ENCODE measurements at places on chromosomes 5 and 9.

DNA sequence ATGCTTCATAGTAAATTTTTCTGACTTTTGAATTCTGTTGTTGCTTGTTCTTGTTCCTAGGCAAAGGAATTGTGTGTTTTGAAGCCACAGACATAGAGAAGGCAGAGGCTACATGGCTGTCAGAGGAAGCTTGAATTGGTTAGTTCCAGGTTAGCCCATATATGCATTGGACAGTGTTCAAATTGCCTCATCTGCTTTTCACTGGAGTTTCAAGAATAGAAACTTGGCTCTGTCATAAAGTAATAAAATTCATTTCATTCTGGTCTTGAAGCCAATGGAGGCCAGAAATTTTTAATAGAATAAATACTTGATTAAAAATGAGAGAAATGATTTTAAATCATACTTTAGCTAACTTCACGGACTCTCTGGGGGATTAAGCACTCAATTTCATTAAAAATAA lies 178.0 kb downstream of the YIPF5 start:
- no peak for DNase-seq

- no peak for DNase-seq
Measured at GRCh38 chr9:2966565-2967300, 122.8 kb upstream of the PUM3 start.

DNA sequence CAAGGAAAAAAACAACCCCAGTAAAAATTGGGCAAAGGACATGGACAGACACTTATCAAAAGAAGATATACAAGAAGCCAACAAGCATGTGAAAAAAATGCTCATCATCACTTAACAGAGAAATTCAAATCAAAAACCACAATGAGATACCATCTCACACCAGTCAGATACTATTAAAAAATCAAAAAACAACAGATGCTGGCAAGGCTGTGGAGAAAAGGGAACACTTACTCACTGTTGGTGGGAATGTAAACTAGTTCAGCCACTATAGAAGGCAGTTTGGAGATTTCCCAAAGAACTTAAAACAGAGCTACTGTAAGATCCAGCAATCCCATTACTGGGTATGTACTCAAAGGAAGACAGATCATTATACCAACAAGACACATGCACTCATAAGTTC lies 157.4 kb downstream of the EDIL3 start:
- DNase-seq: no peak

DNA sequence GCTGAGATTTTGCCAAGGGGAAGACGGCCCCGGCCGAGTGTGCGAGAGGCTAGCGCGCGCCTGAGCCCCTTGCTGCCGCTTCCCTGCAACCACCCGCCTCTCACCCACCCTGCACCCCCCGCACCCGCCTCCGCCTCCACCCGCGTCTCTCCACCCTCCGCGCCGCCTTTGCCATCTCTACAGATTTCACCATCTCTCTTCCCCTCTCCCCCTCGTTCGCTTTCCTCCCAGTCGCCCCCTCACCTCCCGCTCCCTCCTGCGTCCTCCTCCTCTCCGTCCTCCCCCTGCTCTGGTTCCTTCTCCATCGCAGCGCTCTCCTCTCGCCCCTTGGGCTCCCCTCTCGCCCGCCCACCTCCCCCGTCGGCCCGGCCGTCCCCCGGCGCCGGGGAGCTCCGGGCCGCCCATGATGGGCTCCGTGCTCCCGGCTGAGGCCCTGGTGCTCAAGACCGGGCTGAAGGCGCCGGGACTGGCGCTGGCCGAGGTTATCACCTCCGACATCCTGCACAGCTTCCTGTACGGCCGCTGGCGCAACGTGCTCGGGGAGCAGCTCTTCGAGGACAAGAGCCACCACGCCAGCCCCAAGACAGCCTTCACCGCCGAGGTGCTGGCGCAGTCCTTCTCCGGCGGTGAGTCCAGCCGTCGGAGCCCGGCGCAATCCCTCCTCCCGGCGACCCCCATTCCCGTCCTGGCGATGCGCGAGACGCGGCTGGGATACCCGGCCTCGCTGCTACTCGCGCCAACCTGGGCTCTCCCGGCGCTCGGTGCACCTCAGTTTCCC lies at the start of gene PRDM12:
PRDM12 (plus strand) TSS at position 344 of the 778 bp plus-strand sequence; CDS start at position 404, 60 bp downstream.
- DNase-seq: peak; percentile 40

- no peak for DNase-seq
Measured at GRCh38 chr9:106143781-106144180, 449.4 kb downstream of the TMEM38B start.

DNA sequence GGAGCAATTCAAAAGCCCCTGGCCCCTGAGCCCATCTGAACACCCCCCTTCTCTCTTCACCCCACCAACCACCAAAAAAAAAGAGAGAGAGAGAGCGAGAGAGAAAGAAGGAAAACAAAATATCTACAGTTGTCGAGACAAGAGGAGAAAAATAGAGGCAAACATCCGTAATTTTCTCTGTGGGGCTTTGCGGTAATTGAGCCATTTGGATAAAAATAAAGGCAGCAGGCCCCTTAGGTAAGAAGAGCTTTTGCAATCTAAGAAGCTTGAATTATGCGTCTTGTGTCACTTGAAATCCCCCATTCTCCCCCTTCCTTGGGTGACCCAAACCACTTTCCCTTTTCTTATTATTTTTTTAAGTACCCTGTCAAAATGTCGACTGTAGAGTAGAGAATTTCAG lies 35.5 kb upstream of the FUBP3 start:
- no peak for DNase-seq

DNA sequence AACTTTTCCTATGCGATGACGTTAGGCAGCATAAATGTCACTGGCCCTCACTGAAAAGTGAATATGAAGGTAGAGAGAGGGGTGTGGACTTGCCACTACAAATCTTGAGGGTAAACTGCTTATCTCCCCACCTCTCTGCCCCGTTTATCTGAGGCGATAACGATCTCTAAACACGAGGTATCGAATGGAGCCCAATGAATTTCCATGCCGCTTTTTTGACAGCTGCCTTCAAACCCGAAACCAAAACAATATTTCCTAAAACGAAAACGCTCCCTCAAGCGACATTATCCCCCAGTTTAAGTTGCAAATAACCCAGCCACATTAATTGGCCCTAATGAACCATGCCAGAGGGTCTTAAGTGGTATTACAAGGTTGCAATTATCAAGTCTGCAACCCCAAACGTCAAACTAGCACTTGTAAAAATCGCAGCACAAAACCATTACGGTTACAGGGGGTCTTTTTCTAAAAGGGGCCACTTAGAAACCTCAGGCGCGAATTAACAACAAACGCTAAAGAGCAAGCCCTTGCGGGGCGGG lies 1.4 kb downstream of the NR3C1 start:
- DNase-seq: no peak

DNA sequence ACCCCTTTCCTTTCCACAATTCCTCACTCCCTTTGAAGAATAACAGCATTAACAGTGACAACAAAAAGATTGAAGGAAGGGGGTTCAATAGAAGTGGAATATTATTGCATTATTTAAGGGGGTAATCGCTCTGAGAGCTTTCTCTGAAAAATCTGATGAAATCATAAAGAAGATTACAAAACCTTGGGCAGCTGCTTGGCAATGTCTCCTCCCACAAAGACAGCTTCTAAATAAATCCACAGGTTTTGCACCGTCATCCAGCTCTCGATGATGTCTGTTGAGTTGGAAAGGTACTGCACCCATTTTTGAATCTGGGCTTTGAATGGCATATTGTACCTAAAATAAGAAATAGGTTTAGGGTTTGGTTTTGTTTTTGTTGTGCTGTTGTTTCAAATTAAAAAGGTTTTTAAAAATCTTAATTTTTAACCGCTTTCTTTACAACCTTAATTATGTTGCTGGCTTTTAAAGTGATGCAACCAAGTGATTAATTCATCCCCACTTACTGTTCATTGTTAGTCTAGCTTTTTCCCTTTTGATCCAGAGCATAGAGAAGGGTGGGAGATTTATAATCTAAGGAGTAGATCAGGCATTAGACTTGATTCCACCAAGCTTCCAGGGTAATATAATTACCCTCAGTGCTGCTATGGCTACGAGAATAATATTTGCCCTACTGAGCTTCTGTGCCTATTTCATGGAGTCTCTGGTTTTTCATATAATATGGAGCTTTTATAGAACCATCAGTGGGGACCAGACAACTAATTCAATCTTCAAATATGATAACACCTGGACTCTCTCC lies 85.0 kb downstream of the DNAH5 start:
- no peak for DNase-seq

- no peak for DNase-seq
Measured at GRCh38 chr5:26691486-26691885, 346.9 kb downstream of the CDH9 start.

- DNase-seq: no peak
Measured at GRCh38 chr5:128645581-128645980, 107.5 kb upstream of the FBN2 start.

- no peak for DNase-seq
Measured at GRCh38 chr5:10735569-10736276, 25.3 kb downstream of the DAP start.

- DNase-seq: no peak
Measured at GRCh38 chr5:158810615-158811014, 289.1 kb downstream of the EBF1 start.

DNA sequence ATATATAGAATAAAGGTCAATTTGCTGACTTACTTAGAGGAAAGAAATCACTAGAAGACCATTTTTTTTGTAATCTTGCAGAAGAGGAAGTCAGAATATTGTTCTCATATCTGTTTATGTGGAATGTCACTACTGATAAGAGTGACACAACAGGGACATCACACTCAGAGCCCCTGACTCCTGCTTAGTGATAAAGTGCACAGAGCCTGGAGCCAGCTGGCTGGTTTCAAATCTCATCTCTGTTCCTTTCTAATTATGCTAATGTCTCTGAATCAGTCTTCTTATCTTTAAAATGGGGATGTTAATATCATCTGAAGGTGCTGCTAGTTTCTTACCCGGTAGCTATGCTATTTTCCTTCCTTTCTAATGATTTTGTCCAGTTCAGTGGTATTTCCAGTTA lies 58.6 kb upstream of the LIFR start:
- no peak for DNase-seq

DNA sequence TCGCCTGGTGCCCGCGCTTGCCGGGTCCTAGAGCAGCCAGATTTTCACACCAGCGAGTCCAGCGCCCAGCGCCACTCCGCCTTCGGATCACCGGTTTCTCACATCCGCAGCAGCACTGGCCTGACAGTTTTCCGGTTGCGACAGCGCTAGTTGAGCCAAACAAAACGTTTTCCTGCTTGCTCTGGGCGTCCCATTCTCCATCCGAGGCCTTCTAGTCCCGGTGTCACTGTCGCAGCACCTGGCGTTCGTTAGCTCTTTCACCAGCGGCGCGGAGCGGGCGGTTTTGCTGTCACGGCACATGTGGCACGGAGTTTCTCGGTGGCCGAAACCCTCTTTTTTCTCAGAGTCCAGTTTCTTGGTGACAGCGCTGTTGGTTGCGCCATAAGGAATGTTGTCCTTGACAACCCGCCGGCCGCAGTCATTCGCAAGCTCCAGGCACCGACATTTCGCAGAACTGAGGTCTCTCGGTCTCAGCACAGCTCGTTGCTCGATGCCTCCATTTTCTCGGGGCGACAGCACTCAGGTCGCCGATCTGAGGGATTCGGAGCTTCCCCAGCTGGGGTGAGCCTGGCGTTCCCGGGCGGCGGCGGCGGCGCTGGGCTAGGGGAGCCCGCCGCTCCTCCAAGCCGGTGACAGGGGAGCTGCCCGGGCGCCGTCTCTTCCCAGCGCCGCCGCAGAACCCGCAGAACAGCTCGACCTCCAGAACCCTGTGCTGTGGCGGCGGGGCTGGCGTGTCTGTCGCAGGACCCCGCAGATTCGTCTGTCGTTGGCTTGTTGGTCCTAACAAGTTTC lies 47.8 kb downstream of the ANXA2R start:
- DNase-seq: peak; percentile 80

- DNase-seq: peak; percentile 49
Measured at GRCh38 chr9:75087289-75087823, 599 bp downstream of the NMRK1 start.

DNA sequence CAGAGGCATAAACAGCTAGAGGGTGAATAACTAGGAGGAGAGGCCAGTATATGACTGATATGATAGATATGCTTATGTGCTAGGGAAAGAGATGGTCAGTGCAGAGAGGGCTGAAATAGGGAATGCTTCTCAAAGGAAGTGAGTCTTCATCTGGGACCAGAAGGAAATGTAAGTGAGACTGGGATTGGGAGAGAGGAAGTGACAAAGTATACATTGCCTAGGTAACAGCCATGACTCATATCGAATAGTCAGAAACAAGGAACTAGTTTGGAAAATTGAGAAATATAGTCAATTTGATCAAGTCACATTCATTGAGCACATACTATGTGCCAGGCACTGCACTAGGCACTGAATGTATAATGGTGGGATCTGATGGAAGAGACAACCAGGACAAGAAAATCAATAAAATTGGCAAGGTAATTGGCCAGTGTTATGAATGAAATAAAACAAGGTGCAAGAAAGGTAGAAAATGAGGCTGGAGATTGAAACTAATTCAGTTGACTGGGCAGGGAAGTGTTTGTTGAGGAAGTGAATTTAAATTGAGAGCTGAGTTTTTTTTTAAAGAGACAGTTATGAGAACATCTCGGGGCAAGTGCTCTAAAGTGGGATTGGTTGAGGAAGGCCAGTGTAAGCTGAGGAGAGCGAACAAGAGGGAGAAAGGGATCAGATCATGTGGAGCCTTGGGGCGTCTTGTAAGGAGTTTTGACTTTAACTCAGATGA lies 4.3 kb downstream of the ERAP2 start:
- DNase-seq: no peak

DNA sequence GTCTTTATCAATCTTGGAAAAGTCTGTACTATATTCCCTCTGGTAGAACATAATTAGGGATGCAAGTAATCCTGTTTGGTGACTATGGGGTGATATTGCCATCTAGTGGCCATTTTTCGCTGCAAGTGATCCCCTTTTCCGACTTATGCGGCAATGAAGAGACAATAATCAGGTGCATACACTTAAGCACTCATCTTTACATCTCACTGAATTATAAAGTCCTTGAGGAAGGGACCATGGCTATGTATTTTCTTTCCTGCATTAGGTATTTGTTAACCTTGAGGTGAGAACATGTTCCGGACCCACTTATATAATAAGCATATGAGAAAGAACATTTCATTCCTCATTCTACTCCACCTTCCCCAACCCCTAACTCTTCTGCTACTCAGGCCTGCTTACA lies 19.6 kb upstream of the LIX1 start:
- DNase-seq: peak; percentile 50

DNA sequence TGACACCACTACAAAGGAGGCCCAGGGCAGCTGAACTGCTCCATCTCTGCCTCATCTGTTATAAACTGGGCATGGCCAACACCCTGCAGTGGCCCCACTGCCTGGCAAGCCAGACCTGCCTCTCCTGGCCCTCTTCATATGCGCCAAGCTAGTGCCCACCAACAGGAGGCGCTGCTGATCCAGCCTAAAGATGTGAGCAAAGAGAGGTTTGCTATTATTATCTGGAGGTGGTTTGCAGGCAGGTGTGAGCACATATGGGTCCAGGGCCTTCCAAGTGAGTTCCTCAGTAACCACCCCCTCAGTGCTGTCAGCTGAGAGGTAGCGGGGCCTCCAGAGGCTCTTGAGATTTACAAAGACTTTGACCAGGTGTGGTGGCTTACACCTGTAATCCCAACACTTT lies 232.2 kb downstream of the SYK start:
- DNase-seq: peak; percentile 88

GRCh38 chr5:105730982-105731381 lies 1939.8 kb downstream of the EFNA5 start:
- no peak for DNase-seq

- DNase-seq: peak; percentile 37
Measured at GRCh38 chr9:137128862-137129455, 10.0 kb upstream of the GRIN1 start.
